Activated CD4-positive, alpha-beta memory T cell treated with anti-CD3 and anti-CD28 coated beads, Interleukin-2, amount 10 ng/mL, durations not matched to agents 7 days and 5 days (primary cell): ENCODE measurements at places on chromosomes 3 and 15. TPM values are rescaled to one million over a fixed set of nuclear protein-coding genes. Genes with fewer than 3 reads are reported as not detected.

The IL20RB gene
- 1.4 TPM for total RNA-seq

The RETNLB gene
- not detected for total RNA-seq

The HHATL gene
- 0.25 TPM for total RNA-seq

The TFDP2 gene
- 21.2 TPM for total RNA-seq

The IL12A gene
- total RNA-seq = 0.55 TPM

The MAGEL2 gene
- not detected for total RNA-seq

The SKOR1 gene
- 0.23 TPM for total RNA-seq

The BOC gene
- not detected for total RNA-seq

The FBXL22 gene
- 1.0 TPM for total RNA-seq

The COL8A1 gene
- 0.13 TPM for total RNA-seq

The LMCD1 gene
- 3.0 TPM for total RNA-seq

The SEMA5B gene
- total RNA-seq = not detected

The SHC4 gene
- 1.9 TPM for total RNA-seq

The EFCAB12 gene
- total RNA-seq = 0.65 TPM

The CASR gene
- total RNA-seq = 0.15 TPM

The ZPLD1 gene
- total RNA-seq = not detected

The OPA1 gene
- 61.0 TPM for total RNA-seq

The MTFMT gene
- 13.3 TPM for total RNA-seq

The ASB14 gene
- total RNA-seq = not detected

The SLC15A2 gene
- 2.5 TPM for total RNA-seq

The SYNPR gene
- total RNA-seq = not detected

The EFHB gene
- total RNA-seq = 0.58 TPM

The FBLN2 gene
- not detected for total RNA-seq

The RTP4 gene
- total RNA-seq = 23.2 TPM

The PLXNB1 gene
- 1.7 TPM for total RNA-seq

The CFAP92 gene
- 0.15 TPM for total RNA-seq

The SYNM gene
- total RNA-seq = 5.7 TPM

The FEZF2 gene
- total RNA-seq = not detected

The PRR20G gene
- total RNA-seq = not detected

The CA12 gene
- 0.20 TPM for total RNA-seq

The GABRA5 gene
- not detected for total RNA-seq

The RASL12 gene
- not detected for total RNA-seq

The FANCD2OS gene
- not detected for total RNA-seq

The LMOD3 gene
- total RNA-seq = not detected

The COL6A5 gene
- 0.05 TPM for total RNA-seq

The ZBTB47 gene
- 1.1 TPM for total RNA-seq

The PDCD10 gene
- 71.9 TPM for total RNA-seq

The CCDC39 gene
- total RNA-seq = not detected

The UQCRC1 gene
- total RNA-seq = 170 TPM

The CPNE9 gene
- total RNA-seq = 0.33 TPM

The GTF2A2 gene
- 117 TPM for total RNA-seq

The PLD1 gene
- 4.1 TPM for total RNA-seq

The CPN2 gene
- total RNA-seq = not detected

The LARP6 gene
- total RNA-seq = not detected

The WNT5A gene
- not detected for total RNA-seq

The LIPH gene
- total RNA-seq = not detected

The CERS3 gene
- total RNA-seq = 0.43 TPM

The CLDN18 gene
- total RNA-seq = not detected

The MYH15 gene
- total RNA-seq = 0.10 TPM

The CAMK1 gene
- 18.5 TPM for total RNA-seq

The PLA1A gene
- 0.25 TPM for total RNA-seq

The HYKK gene
- 2.4 TPM for total RNA-seq

The FOXB1 gene
- total RNA-seq = 3.7 TPM

The NBEAL2 gene
- 254 TPM for total RNA-seq

The CYP1A2 gene
- not detected for total RNA-seq

The RASA2 gene
- 54.5 TPM for total RNA-seq
